ENCODE measurements at places on chromosomes 11 and 22.

DNA sequence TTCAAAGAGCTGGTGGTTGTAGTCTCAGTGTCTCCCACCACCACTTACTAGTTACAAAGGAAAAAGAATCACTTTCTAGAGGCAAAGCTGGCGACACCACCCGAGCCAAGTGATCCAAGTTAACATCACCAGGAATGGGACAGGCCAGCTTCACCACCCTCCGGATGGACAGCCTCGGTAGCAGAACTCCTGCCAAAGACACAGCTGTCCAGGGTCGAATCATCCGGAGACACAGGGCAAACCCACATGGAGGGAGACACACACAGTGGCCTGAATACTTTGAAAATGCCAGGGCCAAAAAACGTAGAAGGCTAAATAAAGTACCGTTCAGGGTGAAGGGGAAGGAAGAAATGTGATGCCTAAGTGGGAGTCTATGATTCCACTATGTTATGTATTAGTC is 33.1 kb downstream of the KCNQ1 start:
- no peak for DNase-seq

DNA sequence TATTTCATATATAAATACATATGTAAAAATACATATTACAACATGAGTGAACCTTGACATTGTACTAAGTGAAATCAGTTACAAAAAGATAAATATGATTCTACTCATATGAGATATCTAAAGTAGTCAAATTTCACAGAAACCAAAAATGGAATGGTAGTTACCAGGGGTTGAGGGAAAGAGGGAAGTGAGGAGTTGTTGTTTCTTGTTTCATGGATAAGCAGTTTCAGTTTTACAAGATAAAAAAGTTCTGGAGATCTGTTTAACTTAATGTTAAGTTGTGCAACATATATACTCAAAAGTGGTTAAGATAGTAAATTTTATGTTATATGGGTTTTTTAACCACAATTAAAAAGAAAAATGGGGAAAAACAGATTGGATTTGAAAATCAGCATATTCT is 107.7 kb downstream of the ELP4 start:
- no peak for DNase-seq

- no peak for DNase-seq
Measured at GRCh38 chr22:24380220-24380904, 47.0 kb upstream of the ADORA2A start.

DNA sequence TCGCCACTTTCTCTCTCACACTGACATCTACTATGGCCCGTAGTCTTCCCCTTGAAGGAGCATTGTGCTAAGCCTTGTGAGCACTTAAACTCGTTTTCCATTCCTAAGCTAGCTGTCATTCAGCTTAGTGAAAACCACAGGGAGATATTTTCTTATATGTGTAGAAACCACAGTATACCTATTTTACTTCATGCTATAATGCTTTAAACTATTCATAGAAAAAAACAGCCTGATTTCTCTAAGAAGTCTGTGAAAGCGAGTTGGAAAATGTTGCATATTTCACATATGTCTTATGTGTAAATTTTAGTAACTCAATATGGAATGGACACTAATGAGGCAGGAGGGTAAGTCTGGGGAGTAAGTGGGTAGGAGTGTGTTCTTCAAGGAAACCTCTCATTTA is 194.3 kb upstream of the CTSC start:
- no peak for DNase-seq

- DNase-seq: no peak
Measured at GRCh38 chr11:121595717-121596161, 143.0 kb upstream of the SORL1-AS1 start.

GRCh38 chr11:26665036-26665435 is 56.8 kb downstream of the SLC5A12 start:
- DNase-seq: no peak

DNA sequence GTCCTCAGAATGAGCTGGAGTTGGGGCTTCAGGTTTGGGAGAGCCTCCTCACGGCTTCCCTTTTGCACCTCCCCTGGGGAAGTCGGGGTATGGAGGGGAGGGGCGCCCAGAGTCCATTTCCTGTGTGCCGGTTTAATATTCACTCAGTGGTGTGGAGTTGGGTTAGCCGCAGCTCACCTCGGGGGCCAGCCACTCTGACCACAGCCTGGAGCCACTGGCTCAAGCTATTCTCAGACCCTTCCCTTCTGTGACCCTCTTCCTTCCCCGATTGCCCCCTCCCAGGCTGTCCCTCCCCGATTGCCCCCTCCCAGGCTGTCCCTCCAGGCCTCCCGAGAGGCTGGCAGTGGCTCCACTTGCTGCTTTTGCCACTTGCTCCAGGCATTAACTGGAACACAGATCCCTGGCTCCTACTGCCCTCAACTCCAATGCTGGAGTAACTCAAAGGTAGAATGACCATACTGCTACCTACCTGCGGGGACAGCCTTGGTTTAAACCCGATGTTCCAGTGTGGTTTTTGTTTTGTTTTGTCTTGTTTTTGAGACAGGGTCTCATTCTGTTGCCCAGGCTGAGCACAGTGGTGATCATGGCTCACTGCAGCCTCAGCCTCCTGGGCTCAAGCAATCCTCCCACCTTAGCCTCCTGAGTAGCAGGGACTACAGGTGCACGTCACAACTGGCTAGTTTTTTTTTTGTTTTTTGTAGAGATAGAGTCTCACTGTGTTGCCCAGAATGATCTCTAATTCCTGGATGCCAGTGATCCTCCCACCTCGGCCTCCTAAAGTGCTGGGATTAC is 29.3 kb downstream of the RPUSD4 start:
- no peak for DNase-seq

DNA sequence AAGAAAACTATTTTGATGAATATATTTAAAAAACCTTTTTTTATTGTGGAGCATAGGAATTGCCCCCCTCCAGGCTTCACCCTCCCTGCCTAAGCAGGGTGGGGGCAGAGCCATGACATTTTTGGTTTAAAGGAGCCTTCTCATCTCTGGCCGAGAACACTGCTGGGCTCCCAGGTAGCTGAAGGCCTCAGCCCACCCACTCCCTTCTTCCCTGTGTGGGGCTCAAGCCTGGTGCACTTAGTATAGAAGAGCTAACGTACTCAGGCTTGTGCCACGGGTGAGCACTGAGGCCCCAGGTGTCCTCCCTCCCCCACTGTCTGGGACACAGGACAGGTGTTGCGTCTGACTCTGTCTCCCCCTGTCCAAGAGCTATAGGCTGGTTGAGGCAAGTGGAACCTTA is 2.2 kb upstream of the IL18BP start:
- DNase-seq: no peak

GRCh38 chr11:8713760-8714454 is 31.3 kb downstream of the RPL27A start:
- no peak for DNase-seq

DNA sequence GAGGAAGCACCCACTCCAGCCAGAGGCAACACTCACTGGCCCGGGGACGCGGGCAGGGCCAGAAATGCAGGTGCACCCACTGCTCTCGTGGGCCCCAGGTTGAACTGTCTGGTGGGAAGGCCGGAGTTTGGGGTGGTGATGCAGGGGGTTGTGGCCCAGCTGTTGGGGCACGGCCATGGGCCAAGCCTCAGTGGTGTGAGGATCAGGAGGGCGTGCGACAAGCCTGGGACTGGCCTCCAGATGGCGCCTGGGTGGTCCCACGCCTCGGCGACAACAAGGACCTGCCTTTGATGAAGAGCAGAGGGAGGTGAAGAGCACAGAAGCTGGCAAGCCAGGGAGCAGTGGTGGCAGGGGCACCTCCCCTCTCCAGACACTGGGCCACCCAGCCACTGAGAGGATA is 240.8 kb downstream of the BRD1 start:
- no peak for DNase-seq

DNA sequence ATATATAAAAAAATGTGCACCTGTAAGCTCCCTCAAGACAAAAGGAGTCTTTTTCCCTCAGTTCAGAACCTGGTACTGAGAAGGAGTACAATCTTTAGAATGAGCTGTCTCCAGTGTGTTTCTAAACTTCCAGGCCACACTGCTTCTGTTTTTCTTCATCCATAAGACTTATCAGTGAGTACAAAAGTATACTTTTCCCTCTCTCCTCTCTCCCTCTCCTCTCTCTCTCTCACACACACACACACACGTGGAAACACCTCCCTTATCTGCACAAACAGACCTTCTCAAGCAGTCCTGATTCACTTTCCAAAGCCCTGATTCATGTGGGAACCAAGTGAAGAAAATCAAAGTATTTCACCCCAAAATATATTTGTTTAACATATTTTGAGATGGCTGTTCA is 220.7 kb upstream of the UBASH3B start:
- DNase-seq: no peak

- DNase-seq: peak; percentile 39
Measured at GRCh38 chr11:130121445-130121978, 38.1 kb upstream of the ST14 start.

GRCh38 chr11:30594646-30595411 is 8.7 kb upstream of the MPPED2 start:
- DNase-seq: no peak

DNA sequence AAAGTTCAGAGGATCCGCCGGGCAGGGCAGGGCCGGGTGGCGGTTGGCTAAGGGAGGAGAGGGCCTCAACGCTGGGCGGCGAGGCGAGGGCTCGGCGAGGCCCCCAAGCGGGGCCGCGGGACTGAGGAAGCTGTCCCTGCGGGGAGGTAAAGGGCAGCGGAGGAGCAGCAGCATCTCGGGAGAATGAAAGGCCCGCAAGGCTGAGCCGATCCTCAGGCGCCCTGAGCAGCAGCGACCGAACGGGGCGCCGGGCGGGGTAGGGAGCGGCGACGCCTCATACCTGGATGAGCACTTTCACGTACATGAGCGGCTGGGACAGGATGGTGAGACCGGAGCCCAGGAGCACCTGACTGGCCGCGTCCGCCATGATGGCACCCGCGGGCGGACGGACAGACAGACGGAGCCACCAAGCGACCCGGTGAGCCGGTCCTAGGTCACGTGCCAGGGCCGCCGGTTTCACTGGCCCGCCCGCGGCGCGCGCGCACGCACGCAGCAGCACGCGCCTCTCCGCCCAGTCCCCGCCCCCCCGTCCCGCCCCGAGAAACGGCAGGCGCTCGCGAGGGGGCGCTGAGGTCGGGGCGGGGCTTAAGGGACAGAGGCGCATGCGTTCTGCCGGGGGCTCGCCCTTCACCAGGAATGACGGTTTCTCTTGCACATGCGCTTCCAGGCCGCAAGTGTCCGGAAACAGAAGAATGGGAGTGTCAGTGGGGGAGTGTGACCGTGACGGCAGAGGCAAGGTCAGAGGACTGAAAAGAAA is at the start of gene MTCH2:
MTCH2 (minus strand) TSS at position 461 of the 757 bp plus-strand sequence; CDS start at position 367, 94 bp downstream.
- peak; percentile 97 for DNase-seq

GRCh38 chr22:37943136-37943824 is 10.1 kb downstream of the C22orf23 start:
- no peak for DNase-seq

DNA sequence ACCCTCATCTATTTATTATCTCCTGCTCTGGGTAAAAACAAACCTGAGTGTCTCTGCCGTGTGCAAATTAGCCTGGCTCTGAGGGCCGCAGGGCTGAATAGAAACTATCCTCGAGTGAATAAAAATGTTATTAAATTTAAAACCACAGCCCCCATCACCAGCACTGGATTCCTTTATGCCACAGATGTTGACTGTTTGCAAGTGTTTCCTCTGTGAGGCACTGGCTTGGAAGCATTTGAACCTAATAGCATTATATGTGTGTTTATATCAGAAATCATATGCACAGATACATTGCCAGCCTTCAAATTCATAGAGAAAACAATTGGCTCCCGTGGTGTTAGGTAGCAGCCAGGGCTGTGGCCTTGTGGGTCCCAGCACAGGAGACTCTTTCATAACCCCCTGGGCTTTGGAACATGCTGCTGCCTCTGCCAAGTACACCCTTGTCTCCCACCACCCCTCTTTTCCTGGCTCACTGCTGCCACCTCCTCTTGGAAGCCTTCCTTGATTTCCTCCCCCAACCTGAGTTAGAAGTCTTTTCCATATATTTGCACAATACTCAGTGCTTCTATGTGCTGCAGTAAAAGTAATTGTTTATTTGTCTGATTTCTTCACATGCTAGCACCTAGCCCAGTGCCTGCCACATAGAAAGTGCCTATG is 294.4 kb downstream of the DDX10 start:
- no peak for DNase-seq

GRCh38 chr22:49566693-49567092 is 261.0 kb downstream of the BRD1 start:
- DNase-seq: no peak

DNA sequence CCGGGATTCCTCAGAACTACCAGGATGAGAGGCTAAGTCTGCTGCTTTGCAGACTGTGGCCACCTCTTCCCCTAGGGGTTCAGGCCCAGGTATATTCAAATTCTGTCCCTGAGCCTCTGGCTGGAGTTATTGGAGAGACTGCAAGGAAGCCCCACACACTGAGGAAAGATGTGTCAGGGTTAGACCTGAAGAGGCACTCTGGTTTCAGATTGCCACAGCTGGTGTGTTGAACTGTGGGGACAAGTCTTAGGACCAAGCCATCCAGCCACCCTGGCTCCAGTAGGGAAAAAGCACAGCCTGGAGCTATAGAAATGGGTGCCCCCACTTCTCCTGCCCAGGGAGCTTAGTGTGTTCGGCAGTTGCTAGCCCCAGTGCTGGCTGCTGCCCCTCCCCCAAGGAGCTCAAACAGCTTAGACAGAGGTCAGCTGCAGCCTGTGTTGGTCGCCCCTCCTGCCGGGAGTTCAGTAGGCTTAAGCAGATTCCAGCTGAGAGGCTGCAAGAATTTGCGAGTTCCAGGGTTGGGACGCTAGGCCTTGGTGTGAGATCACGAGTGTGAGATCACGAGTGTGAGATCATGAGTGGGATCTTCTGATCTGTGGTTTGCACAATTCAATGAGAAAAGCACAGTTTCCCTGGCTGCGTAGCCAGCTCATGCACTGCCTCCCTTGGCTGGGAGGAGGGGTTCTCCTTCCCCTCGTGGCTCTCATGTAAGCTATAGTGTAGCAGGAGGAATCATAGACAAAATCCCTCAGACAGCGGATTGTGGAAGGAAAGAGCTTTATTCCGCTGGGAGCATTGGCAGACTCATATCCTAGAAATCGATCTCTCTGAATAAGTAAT is 552.1 kb upstream of the CHORDC1 start:
- no peak for DNase-seq

DNA sequence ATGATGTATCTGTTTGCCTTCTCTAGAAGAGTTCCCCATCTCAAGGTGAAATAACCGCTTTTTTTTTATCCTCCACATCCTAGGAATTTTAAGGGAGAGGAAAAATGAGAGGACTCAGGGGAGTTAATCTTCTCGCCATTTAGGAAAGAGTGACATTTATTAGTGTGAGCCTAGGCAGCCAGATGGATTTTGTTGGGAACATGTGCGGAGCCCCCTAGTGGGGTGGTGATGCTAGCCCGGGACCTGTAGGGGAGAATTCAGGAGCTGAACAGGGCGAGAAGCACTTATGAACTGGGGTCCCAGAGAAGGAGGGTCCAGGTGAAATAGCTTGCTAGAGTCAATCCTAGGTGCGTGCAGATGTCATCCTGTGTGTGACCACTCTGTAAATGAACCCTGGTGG is 10.7 kb downstream of the IL17RA start:
- DNase-seq: no peak
